ENCODE measurements at places on chromosomes 12 and 14.

GRCh38 chr14:53265025-53265424, 111.9 kb upstream of the DDHD1 start:
- DNase-seq, result no peak

DNA sequence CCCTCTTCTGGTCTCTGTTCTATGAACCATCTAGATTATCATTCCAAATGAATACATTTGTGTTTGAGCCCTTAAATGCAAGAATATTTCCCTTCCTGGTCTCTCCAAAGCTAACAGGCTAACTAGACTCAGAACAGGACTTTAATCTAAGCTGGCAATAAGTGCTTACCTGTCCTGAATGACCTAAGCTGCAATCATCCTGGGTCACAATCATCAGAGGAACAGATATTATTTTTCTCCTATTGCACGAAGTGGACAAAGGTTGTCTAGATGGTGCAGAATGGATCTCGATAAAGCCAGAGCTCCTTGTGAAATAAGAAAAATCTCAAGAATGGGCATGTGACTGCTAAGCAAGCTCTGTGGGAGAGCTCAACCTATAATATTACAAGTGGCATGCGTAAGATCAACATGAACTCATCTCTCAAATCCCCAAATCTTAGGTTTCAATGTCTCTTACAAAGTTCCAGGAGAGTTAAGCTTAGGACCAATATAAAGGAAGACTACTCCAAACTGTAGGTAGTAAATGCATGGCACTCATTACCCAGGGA, 10.6 kb upstream of the NUMB start:
- DNase-seq, result no peak

DNA sequence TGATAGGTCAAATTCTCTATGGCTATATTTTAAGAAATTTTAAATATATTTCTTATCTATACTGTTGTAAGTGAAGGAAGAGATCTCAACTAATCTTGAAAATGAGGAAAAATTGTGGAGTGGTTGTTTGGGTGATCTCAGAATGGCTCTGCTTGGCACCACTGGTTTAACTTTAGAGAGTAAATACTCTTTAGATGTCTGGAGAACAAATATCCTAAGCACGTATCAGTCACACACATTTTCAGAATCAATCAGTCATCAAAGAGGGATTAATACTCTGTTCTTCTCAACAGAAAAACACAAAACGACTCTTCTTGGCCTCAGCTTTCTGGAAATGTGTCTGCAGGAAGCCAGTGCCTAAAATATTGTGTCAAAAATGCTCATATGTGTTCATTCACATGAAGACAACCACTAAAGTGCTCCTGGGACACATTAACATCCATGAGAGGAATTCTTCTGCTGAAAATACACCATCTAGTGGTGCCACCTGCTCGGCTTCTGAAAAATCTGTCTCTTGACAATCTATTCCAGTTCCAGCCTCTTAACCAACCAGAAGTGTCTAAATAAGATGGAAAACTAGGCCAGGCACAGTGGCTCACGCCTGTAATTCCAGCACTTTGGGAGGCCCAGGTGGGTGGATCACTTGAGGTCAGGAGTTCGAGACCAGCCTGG, 81.1 kb upstream of the CCDC198 start:
- no peak for DNase-seq

DNA sequence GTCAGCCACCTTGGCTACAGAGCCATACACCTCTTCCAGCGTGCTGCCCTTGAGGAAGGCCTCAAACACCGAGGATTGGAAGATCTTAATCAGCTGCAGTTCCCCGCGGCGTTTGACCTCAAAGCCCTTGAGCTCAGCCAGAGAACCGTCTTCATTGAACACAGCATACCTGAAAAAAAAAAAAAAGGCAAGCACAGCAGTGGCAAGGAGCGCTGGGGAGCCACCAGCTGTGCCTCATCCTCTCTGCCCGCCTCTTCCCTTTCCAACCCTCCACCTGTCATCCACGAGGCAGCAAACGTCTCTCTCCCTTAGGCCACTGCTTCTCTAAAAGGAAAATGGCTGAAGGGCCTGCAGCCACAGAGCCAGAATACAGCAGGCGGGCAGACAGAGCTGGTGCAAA, 26.1 kb downstream of the POLE start:
- no peak for DNase-seq

DNA sequence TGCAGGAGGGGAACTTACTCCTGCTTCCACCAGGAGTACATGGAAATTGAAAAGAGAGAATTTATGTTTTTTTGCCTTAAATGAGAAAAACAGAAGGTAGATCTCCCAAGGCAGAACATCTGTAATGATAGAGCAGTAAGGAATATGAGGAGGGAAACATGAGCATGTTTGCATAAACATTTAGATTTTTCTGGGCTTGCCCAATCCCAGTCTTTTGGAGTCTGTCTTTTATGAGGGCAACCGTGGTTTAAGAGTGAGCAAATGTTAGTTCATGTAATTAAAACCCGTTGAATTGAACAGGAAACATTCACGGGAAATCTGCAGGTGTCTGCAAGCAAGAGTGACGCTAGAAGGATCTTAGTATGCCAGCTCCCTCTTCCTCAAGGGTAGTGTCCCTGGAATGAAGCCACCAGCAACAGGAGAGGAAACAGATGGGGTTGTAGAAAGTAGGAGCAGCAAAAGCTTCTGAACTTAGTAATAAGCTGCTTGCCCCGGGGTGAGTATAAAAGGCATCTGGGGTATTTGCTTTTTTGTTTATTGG, 79.3 kb downstream of the ARF6 start:
- peak; percentile 60 for DNase-seq

DNA sequence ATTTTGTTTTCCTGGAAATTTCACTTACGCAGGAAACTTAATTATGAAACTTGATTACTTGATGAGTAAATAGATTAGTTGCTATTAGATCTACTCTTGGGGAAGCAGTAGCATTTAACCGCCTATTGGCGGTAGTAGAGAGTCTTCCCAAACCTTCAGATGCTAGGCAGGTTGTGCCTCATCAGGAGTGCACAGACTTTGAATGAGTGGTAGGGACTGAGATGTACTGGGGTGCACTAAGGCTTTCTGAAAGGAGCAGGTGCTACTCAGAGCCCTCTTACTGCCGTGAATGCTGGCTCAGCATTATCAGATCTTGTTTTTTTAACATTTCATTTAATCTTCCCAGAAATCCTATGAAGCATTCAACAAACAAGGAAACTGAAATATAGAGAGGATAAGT, 7.7 kb downstream of the GATC start:
- no peak for DNase-seq

DNA sequence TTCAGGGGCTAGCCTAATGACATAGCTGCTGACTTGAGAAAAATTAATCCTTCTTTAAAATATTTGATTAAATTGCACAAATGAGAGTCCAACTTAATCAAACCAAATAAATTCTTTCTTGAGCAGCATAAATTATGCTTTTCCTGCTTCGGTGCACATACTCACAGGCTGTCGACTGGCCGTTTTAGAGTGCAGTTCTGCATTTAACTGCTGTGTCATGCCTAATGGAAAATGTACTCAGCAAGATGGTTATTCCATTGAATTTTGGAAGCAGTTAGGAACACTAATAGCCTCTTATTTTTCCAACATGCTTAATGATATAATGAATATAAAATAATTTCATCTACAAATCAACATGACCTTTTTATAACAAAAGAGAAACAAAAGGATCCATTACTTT, 266.1 kb upstream of the LRIG3 start:
- no peak for DNase-seq

GRCh38 chr14:100660882-100661635, 65.6 kb upstream of the DLK1 start:
- DNase-seq, result no peak

DNA sequence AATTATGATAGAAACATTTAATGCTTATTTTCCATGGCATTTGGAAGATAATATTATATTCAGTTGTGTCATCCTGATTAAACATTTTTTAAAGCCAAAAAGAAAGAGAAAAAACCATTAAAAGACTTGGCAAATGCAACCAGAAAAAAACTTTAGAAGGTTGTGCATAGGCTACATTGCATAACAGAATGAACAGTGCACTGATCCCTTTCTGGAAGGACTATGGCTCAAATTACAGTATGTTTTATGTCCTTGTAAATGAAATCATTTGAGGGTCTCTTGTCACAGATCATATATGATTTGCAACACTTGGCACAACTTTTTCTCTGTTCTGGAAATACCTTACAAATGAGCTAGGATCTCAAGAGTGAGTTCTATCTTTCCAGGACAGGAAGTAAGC, 275.2 kb upstream of the FLRT2 start:
- no peak for DNase-seq

DNA sequence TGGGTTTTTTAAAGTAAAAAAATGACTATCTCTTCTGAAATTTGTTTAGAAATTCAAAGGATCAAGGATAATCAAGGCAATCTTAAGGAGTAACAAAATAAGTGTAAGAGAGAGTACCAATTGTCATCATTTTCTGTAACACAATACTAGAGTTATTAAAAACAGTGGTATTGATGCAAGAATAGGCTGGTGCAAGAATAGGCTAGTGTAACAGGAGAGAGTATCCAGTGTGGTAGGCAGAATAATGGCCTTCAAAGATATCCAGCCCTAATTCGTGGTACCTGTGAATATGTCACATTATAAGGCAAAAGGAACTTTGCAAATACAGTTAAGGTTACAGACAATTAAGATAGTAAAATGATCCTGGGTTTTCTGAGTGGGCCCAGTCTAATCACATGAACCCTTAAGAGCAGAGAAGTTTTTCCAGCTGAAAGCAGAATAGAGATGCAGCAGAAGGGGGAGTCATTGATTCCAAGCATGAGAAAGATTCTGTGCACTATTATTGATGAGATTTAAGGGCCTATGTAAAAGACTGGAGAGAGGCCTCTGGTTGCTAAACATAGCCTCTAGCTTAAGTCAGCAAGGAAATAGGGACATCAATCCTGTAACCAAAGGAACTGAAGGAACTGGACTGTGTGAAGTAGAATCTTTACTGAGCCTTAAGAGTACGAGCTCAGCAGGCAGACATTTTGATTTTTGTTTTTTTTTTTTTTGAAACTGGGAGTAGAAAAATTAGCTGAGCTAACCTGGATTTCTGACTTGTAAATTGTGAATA, 134.1 kb downstream of the GPHN start:
- no peak for DNase-seq

DNA sequence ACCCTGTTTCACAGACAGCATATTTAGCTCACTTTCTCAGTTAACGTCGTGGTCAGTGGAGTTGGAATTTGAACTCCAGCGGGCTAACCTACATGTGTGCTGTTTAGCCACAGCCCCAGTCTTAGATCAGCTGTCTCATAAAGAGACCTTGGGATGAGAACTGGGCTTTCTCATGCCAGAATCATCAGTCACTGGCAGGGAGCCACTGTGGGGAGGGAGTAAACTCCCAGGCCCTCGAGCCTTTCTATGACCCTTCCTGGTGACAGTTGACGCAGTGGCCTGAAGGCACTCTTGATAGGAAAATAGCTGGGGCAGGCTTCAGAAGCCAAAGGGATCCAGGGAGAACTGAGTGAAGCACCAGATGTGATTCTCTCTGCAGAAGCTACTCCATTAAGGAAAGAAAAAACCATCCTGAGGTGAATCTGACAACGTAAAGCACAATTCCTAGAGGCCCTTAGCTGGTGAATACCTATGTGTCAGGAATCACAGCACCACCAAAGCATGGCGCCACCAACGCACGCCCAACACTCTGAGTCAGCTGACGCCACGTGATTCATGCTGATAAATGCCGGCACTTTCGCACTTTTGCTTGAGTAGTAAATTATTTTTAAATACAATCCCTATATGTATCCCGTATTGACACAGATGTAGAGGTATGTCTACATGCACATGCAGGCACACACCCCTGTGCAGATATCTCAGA, 279.6 kb upstream of the TMEM132C start:
- peak; percentile 91 for DNase-seq

DNA sequence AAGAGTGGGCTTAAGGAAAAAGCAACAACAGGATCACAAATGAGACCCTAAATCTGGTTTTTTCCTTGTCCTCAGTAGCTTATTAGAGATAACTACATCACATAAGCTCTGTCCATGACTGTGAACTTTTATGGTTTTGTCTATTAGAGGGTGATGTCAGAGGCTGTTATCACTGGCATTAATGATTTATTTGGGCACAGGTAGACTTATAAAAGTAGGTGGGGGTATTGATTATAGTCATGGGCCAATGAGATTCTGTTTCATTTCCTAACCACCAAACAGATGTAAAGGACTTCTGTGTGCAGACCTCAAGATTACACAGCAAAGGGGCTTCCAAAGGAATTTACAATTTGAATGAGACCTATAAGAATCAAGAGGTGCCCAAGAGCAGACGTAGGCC, 316.4 kb downstream of the NRXN3 start:
- DNase-seq, result no peak

- DNase-seq, result no peak
Measured at GRCh38 chr14:51682411-51682810, 30.7 kb downstream of the FRMD6 start.

DNA sequence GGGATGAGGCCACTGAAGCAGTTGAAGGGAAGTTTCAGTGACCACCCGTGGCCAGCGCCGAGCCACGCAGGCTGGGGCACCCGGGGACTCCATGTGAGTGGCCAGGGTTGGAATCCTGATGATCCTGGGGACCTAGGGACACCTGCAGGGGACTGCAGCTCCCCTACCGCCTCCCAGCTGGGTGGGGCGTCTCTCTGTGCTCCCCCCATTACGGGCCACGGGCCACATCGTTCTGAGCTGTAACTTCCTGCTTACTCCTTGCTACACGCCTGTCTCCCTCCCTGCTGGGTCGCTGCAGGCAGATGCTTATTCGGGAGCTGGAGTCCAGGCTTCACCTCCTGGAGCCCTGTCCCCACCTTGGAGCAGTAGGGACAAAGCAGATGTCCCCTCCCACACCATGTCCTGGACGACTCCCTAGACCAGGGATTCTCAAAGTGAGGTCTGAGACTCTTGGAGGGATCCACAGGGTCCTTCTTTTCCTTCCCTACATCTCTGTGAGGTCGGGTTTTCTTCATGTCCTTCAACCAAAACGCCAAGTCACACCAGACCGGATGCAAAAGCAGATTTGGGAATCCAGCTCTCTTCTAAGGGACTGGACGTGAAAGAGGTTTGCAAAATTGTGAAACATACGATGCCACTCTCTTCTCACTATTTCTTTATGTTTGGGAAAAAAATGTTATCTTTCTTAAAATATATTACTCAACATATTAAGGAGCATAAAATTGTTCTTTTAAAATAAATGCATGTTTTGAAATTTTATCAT, 85.9 kb upstream of the NCOR2 start:
- peak; percentile 32 for DNase-seq

Data from Daoy (cell line).